ENCODE measurements at places on chromosomes 3 and 15.

DNA sequence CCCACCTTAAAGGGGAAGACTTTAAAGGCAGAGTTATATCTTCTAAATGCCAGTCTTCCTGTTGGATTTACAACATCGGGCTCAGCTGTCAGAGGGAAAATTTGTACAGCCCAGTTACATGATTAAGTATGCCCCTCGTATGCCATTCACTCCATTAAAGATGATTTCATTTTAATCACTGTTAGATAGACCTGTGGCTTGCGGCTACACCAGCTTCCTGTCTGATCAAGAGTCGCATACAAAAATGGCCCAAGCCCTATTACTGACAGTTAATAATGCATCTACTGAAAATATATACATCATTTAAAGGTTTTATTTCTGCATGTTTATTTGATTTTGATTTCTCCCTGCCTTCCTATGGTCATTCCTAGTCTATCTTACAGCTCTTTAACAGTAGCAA is 7.1 kb downstream of the EIF4E3 start:
- DNase-seq, result no peak

GRCh38 chr3:100775226-100775625 is 65.9 kb downstream of the TFG start:
- DNase-seq, result no peak

DNA sequence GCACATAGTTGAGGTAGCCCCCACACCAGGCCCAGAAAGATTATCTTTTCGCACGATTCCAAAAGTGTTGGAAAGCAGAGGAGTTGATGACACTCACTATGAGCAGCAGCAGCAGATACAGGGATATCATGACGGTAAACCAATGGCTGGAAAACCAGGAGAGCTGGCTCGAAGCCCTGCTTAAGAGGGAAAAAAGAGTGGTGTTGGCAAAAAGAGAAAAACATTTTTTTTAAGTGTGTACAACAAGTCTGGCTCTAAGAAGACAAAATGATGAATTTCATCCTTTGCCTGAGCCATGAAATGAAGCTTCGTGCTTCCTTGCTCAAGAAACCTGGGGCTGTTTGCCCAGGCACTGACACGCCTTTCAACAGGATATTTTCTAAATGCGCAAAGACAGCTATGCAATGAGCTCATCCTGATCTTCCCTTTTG is 27.3 kb downstream of the PARP16 start:
- no peak for DNase-seq

- peak; percentile 57 for DNase-seq
Measured at GRCh38 chr15:81315452-81316175, 8.3 kb downstream of the STARD5 start.

GRCh38 chr15:64547275-64547674 is 86.9 kb downstream of the ZNF609 start:
- no peak for DNase-seq

DNA sequence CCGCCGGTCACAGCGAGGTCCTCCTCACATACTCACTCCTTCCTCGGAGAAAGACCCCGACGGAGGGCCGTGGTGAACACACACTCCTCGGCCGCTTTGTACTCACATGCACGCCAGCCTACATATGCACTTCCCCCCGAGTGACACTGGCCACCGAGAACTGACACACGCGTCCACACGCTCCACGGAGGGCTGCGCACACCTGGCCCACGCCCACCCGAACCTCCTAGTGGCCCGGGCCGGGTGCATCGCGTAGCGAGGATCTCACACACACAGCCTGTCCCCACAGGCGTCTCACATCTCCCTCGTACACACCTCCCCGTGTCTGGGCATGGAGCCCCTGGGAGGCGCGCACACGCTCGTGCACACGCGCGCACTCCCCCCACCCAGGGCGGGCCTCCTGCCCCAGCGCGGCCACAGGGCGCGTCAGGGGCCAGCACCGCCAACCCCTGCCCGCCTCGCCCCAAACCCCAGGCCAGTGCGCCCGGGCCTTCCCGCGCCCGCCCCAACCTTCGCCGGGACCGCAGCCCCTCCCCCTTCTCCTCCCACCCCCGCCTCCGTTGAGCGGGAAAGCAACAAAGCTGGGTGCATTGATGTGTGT is 411 bp upstream of the C3orf70 start:
- peak; percentile 25 for DNase-seq

DNA sequence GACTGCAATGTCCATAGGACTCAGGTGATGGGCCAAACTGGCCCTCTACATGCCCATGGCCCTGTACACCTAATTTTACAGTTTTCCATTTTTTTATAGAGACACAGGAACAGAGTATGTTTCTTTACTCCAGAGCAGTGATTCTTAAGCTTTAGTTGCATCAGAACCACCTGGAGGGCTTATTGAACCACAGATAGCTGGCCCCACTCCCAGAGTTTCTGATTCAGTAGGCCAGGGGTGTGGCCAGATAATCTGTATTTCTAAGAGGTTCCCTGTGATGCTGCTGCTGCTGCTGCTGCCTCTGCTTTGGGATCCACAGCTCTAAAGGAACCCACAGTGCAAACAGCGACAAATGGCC is 5.1 kb downstream of the RBP1 start:
- no peak for DNase-seq

- DNase-seq, result no peak
Measured at GRCh38 chr15:75049392-75049791, 26.0 kb downstream of the PPCDC start.

DNA sequence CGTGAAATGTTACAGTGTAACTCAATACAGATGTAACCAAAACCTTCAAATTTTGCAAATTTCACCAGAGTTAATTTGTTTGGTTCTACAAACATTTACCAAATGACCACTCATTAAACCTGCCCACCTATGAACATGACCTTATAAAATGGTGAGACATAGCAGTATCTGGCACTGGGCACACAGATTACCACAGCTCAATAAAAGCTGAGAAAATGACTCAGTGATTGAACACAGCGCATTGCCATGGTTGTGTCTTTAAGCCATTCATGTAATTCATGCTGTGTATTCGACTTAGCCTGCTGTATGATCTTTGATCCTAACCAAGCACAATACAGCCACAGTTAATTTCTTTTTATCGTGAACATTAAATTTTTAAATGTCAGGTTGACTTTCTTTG is 11.3 kb downstream of the PPARG start:
- no peak for DNase-seq

- DNase-seq, result no peak
Measured at GRCh38 chr3:193884027-193884426, 251.9 kb upstream of the HES1 start.

GRCh38 chr3:49568965-49569364 is 14.7 kb downstream of the BSN start:
- no peak for DNase-seq

GRCh38 chr15:51621155-51621765 is 1.3 kb downstream of the DMXL2 start:
- no peak for DNase-seq

- DNase-seq, result no peak
Measured at GRCh38 chr3:3804560-3804959, 5.3 kb downstream of the LRRN1 start.

GRCh38 chr3:109806929-109807328 is 469.6 kb upstream of the DPPA4 start:
- peak; percentile 32 for DNase-seq

- no peak for DNase-seq
Measured at GRCh38 chr15:90062462-90062932, 39.8 kb downstream of the IDH2 start.

DNA sequence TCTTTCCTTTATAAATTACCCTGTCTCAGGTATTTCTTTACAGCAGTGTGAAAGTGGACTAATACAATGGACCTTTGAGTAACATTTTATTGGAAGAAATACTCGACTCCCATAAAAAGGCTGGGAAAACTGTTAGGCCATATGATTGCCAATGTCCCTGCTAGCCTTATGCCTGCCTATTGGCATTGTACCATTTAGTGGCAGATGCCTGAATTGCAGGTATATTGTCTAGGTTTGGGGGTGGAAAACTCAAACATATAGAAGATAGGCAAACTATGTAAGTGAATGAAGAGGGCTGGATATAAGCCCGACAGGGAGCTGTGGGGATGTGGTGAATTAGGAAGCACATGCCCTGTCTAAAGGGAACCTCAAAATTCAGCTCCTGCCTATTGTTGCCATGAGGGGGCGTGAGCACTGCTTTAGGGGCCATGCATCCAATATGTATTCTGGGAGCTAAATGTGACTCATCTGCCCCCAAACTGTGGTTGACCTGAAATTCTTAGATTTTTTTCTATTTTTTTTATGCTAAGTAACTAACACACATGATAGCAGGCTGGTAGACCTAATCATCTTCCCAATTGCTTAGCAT is 65.2 kb upstream of the TRA2B start:
- no peak for DNase-seq

GRCh38 chr3:1600700-1601418 is 497.8 kb upstream of the CNTN4 start:
- no peak for DNase-seq

DNA sequence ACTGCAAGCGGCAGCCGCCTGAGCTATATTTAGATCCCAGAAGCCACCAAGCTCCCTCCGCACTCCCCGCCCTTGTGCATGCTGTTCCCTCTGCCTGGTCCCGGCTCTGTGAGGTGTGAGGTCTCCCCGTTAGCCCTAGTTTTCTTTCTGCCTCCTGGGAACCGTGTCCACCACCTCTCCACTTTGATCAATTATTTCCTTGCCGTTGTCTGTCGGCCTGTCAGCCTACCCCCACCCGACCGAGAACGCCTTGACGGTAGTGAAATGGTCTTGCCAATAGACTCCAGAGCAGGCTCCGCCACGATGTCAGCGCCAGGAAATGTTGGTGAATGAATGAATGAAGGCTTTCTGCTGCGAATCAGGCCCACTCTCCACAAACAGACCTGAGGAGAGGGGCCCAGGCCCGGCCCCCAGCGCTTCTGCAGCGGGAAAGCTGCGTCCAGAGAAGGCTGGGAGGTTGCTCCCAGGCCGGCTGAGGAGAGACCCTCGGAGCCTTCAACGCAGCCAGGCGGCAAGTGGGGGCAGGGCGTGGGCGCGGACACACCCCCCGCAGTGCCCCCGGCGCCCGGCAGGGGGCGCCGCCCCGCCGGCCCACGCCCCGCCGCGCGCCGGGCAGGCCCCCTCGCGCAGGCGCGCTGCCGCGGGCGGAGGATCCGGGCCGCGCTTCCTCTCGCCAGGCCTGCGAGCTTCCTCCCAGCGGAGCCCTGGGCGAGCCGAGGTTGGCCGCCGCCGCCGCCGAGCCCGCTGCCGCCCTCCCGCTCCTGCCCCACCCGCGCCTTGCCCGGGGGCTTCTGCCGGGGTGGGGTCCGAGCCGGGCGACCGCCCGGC is at the start of gene CSK:
CSK (plus strand) TSS at position 650 of the 828 bp plus-strand sequence. CDS start 16,218 bp downstream, outside the sequence.
- DNase-seq, result peak; percentile 79

DNA sequence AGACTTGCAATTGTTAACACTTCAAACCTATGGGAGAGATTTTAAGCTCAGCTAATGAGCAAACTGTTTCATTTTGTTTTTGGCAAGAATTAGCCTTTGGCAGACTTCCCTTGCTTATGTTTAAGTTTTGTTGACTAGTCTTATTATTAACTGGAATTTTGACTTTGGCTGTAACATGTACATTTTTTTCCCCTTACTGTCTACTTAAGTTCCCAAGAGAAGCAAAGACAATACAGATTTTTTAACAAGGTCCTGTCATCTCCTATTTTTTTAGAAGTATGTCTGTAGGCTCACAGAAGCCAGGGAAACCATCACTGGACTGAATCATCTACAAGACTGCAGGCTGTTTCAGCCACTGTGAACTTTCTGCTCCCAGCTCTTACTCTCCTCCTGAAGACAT is 74.3 kb downstream of the DGKG start:
- no peak for DNase-seq

- no peak for DNase-seq
Measured at GRCh38 chr15:89155122-89155521, 66.3 kb downstream of the RLBP1 start.

GRCh38 chr3:10666621-10667020 is 149.4 kb upstream of the SLC6A11 start:
- no peak for DNase-seq

DNA sequence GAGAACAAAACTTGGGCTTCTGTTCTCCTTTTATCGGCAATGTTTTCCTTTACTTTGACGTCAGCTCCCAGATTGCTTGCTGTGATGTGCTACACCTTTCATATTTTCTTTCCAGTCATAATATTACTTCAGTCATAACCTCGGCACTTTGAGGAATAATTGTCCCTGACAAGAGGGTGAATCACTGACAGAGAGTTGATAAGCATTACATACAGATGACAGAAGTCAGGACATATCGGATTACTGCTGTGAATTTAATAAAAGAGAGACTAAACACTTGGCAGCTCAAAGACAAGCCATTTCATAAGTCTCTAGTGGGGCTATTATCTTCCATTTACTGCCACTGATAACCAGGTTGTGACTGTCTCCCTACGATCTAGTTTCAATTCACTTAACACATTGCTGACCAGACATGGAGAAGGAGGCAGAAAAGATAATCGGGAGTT is 362.1 kb upstream of the ARRDC4 start:
- DNase-seq, result no peak

GRCh38 chr15:51841406-51842040 is 12.1 kb downstream of the TMOD3 start:
- no peak for DNase-seq

Data from stimulated activated CD8-positive, alpha-beta memory T cell treated with anti-CD3 and anti-CD28 coated beads, Interleukin-4, amount 100 ng/mL, for 48 hours (primary cell).